Stimulated activated naive CD4-positive, alpha-beta T cell treated with Interleukin-2 at 50 U/mL for 16 hours (primary cell): ENCODE measurements at places on chromosomes 13 and 19.

DNA sequence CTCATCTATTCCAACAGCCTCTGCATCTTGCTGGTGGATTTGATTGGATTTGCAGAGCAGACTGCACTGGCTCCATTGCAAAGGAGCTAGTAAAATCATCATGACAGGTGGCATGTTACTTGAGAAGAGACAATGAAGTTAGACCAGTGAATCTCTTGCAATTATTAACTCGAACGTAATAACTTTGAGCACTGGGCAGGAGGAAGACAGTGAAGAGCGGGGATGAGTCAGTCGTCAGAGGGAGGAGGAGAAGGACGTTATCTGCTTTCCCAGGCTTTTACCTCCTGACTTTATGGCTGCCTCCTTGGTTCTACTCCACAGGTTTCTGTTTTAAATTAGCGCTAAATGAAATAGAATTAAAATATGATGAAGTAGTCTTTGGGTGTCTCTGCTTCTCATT is 257.8 kb upstream of the IPO5 start:
- no peak for DNase-seq

DNA sequence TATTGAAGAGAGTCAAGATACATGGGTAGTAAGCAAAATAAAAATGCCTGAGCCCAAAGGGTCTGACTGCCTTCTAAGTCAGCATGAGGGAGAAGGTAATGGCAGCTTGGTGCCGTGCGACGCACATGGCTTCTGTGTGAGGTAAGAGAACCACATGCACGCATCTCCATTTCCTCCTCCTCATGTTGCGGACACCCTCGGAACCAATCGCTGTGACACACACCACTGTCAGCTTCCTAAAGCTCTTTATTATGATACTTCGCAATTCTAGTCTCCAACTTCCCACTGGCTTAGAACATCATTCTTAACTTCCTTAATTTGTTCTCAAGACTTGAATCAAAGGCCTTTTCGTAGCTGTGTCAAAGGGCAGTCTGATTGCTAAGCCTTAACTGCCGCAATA is 170.1 kb downstream of the OXGR1 start:
- no peak for DNase-seq

GRCh38 chr19:14614099-14614412 is 31.2 kb downstream of the CLEC17A start:
- DNase-seq = no peak

GRCh38 chr19:35637165-35637564 is 4.4 kb upstream of the ETV2 start:
- DNase-seq = no peak

- DNase-seq = no peak
These were observed 779.3 kb upstream of the MIR17HG start for GRCh38 chr13:90568165-90568564.

- no peak for DNase-seq
These were observed 190.2 kb downstream of the GPC6 start for GRCh38 chr13:93416736-93417355.

DNA sequence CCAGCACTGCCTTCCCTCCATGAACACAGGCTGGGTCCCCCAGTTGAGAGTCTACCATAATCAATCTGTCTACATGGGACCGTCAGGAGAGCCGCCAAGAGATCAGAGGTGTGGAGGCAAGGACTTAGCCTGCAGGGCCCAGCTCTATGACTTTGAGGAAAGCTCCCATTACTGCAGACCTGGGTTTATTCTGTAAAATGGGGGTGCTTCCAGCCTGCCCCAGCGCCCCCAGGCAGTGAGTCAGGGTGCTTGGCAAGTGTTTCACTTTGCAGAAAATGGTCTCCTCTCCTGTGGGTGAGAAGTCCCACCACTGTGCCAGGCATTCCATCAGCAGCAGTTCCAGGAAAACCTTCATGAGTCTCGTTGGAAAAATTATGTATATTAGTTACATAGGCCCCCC is 75.5 kb upstream of the VSTM2B start:
- DNase-seq = no peak

DNA sequence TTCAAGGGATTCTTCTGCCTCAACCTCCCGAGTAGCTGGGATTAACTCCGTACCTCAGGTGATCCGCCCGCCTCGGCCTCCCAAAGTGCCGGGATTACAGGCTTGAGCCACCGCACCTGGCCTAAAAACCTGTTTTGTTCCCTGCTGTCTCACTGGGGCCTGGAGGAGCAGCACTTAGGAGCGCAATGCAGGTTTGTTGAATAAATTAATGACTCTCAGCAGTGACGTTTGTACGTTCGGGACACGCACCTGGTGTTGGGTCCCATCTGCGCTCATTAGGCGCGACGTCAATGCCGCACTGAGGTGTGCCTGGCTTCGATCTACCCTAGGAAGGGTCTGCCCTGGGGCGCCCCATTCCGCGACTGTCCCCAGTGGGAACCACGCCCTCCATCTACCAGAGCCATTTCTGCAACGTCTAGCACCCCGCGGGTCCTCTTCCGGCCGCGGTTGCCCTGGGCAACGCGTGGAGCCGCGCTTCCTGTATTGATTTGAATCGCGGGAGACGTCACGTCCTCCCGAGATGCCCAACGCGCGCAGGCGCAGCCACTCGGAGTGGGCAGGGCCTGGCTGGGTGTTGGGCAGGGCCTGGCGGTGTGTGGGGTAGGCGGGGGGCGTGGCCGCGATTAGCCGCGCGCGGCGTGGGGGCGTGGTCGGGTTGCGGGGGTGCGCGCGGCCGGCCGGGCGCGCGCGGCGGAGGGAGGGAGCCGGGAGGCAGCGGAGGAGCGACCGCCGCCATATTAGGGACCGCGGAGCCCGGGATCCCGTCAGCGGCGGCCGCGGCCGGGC is at the start of gene FZR1:
TSS of gene FZR1 (plus strand) at position 714 of the 786 bp plus-strand sequence. CDS start 16,679 bp downstream, outside the sequence.
- peak; percentile 97 for DNase-seq

DNA sequence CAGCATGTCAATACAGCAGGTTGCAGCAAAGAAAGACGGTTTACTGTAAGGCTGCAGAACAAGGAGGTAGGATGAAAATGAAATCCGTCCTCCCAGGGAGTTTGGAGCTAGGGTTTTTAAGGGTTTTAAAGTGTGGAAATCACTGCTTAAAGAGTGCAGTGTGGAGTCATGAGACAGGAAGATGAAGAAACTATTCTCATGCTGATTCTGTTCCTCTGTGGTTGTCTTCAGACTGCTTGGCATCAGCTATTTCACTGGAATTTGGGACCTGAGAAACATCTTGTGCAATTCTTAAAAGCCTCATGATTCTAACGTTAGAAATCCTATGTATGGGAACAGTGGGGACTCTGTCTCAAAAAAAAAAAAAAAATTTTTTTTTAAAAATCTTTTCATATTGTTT is 11.4 kb downstream of the ZNF331 start:
- DNase-seq = no peak

GRCh38 chr13:114259374-114259773 is 22.0 kb upstream of the UPF3A start:
- no peak for DNase-seq

- DNase-seq = no peak
These were observed 6.0 kb upstream of the KPTN start for GRCh38 chr19:47490031-47490430.

DNA sequence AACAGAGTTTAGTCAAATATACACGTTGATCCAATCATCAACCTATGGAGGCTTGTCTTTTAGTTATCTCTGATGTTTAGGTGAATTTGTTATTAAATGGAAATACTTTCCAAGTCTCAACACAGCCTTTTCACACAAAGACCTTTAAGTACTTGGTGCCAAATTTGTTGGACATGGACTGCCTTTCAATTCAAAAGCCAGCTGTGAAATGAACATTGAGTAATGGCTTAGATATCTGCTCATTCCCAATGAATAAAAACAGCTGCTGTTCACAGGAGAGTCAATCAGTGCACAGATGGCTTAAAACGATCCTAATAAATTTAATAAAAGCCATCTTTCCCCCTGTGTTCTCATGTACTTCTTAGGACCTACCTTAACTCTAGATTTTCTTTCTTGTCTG is 19.9 kb upstream of the DHRS12 start:
- no peak for DNase-seq

GRCh38 chr13:29925457-29926097 is 75.2 kb upstream of the UBL3 start:
- DNase-seq = no peak

GRCh38 chr13:96417939-96418685 is 328.2 kb downstream of the HS6ST3 start:
- DNase-seq = no peak

DNA sequence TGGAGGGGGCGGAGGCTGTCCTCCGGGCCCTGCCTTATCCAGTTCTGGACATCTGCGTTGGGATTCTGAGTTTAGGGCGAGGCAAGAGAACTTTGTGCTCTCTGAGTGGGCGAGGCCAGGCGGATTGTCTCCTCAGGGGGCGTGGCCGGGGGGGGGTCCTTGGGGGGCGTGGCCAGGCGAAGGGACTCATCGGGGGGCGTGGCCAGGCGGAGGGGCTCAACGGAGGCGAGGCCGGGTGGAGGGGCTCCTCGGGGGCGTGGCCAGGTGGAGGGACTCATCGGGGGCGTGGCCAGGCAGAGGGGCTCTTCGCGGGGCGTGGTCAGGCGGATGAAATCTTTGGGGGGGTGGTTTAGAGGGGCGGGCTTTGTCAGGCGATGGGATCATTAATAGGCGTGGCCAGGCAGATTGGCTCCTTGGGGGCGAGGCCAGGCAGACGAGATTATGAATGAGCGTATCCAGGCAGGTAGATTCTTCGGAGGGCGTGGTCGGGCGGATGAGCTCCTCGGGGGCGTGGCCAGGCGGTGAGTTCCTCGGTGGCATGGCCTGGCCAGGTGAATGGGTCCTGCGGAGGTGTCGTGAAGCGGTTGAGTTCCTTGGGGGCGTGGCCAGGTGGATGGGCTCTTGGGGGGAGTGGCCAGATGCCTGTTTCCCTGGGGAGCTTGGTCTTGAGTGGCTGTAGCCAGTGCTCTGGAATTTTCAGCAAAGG is 10.3 kb upstream of the CACNG7 start:
- no peak for DNase-seq

DNA sequence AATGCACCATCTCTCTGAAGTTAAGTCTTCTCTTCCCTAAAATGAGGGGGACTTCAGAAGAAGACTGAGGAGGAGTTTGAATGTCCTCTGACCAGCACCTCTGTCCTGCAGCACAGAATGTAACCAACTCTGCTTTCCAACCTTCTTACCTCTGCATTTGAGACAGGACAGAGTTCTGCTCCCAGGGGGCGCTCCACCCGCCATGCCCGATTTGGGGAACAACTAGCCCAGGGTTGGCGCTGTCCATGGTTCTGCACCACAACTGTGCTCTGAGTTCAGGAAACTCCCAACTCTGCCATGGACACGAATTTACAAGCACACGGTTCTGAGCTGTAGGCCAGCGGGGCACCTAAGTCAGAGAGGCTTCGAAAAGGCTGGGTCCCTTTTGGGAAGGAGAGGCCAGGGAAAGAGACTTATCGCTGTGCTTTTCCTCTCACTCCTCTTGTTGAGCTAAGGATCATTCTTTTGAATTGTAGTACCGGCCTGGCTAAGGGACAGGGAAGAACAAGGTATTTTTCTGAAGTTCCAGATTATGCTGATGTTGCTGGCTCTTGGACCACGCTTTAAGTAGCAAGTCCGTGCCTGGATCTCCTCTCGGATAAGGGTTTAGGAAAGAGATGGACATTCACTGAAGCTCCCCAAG is 22.2 kb downstream of the SIGLEC5 start:
- peak; percentile 35 for DNase-seq

DNA sequence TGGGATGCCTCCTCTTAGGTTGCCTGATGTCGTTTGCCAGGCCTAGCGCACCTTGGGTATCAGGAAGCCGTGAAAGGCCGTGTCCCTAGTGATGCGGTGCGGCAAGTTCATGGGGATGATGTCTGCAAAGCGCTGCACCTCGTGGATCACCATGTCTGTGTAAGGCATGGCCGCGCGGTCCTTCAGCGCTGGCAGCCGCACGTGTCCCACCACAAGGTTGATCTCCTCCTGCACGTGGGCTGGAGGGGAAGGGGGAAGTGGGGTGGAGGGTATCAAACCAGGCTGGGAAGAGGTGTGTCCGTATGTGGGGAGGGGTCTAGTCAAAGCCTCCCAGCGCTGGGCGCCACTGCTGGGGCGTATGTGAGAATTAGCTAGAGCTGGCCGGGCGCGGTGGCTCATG is 23.2 kb downstream of the EGLN2 start:
- DNase-seq = no peak

DNA sequence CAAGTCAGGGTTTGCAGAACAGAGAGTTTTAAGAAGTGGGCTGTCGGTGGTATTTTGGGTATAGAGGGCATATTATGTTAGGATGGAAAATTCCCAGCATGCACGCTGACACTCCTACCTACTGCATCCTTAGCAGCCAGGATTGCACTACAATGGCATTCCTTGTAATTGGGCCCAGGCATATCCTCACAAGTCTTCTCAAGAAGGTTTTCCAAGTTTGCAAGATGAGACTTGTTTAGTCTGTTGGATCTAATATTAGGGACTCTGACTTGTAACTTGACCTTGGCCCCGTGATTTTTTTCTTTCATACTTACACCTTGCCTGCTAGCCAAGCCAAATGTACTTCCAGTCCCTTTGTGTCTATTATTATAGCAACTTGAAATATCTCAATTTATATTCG is 335.7 kb upstream of the HTR2A start:
- no peak for DNase-seq

GRCh38 chr19:18424122-18424889 is 5.1 kb downstream of the SSBP4 start:
- DNase-seq = no peak

GRCh38 chr13:20685092-20685491 is 18.4 kb upstream of the IL17D start:
- DNase-seq = no peak

DNA sequence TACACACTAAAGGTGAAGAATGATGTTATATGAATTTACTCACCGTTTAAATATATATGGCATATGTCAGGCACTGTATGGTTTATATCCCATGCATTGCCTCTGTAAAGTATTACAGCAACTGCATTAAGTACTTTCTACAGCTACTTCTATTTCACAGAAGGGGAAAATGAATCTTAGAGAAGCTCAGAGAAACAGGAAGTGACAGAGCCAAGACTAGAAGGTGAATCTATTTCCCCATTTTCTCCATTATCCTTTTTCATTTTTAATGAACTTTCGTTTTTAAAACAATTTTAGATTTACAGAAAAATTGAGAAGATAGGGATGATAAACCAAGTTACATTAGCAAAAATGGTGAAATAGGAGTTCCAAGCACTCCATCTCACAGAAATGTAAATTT is 863.3 kb downstream of the UQCRFS1 start:
- DNase-seq = no peak

DNA sequence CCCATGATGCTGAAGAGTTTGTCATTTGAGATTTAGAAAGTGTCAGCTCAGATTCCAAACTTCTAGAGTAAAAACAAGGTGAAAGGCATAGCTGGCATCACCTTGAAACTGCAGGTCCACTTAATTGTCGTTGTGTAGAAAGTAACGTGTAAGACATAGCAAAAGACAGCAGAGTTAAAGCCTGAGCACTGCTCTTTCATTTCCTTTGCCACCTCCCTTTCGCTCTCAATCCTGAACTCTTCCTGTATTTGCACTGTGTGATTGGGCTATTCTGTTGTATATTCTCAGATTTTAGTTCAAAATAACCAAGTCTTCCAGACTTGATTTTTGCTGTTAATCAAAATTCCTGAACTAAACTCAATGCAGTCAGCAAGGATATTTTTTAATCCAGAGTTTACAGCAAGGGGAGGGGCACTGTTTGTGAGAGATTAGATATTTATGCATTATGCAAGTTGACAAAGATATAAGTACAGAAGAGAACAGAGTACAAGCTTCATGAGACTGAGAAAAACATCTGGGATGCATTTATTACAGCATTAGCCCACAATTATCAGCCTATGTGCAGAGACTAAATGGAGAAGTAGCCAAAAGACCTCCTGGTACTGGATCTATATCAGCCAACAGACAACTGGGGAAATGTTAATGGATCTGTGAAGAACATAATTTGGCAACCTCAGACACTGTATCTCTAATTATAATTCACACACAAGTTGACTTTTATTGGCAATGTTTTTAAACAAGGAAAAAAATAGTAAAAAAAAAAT is 328.6 kb downstream of the SUCLA2 start:
- no peak for DNase-seq

- DNase-seq = no peak
These were observed 14.2 kb upstream of the PNMA8C start for GRCh38 chr19:46442808-46443450.
